Activated CD4-positive, alpha-beta T cell treated with anti-CD3 and anti-CD28 coated beads, Interleukin-2, amount 10 ng/mL, durations not matched to agents 24 days and 14 days (primary cell): ENCODE measurements at places on chromosomes 13 and 19. TPM values are rescaled to one million over a fixed set of nuclear protein-coding genes. Genes with fewer than 3 reads are reported as not detected.

RANBP3 gene
- 105 and 114 TPM in 2 replicates for total RNA-seq

PRSS57 gene
- total RNA-seq: not detected in 2 replicates

PRODH2 gene
- total RNA-seq: not detected in 2 replicates

TNFSF9 gene
- total RNA-seq: 6.1 and 6.4 TPM in 2 replicates

STOML3 gene
- total RNA-seq: not detected in 2 replicates

KPTN gene
- total RNA-seq: 10.1 and 12.2 TPM in 2 replicates

FPR3 gene
- total RNA-seq: not detected in 2 replicates

VSTM1 gene
- not detected in 2 replicates for total RNA-seq

TMPRSS9 gene
- 0.09 TPM in 1 of 2 replicates, not detected in the other for total RNA-seq

MLLT1 gene
- total RNA-seq: 67.5 and 74.3 TPM in 2 replicates

PSG6 gene
- not detected in 2 replicates for total RNA-seq
